ENCODE measurements at places on chromosomes 3 and 15.
A peak's percentile ranks its signal among the peaks of the same experiment; 100 is the strongest.

GRCh38 chr3:164340273-164340672 lies 738.0 kb downstream of the SI start:
- no peak for DNase-seq

DNA sequence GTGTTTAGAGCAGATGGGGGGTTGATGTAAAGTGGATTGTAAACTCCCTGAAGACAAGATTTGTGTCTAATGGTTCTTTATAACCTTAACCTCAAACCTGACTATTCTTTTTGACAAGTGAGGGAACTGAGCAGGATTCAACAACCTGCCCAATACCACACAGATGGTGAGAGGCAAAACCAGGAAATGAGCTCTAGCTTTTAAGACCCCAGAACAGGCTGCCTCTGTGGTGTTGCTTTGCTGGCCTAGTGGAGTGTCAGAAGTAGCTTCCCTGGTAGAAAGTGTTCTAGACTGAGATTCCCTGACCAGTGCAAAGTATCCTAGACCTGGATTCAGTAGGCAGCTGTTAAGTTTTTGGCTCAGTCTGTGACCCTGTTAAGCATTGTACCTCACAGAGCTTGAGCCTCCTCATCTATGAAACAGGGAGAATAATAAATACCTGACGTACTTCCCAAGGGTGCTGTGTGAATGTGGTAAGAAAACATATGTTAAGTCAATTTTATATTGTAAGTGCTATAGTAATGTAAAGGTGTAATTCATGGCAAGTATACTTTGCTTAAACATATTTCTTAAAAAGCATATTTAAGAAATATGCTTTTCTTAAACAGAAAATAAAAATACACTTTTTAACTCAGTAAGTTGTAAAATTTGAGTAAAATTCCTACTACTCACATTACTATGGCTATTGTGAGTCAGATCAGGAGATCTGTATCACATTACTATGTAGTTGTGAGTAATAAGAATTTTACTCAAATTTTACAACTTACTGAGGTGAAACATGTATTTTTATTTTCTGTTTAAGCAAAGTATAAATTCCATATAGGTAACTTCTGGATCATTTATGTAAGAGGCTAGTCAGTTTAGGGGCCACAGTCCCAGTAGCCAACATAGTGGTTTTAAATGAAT lies 8.8 kb downstream of the GPR87 start:
- DNase-seq = no peak

DNA sequence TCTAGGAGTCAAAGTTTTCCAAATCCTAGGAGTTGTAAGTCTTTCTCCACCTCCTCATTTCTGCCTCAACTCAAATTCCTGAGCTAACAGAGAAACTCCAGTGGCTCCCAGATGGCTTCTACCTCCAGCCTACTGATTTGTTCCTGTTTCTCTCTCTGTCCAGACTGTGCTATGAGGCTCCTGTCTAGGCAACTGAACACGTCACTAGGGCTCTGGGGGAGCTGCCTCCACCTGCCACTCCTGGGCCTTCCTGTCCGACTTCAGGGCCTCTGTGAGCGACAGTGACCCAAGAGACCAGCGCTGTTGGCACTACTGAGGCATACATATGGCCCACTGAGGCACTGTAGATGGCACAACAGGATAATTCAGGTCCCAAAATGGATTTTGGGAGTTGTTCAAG lies 71.4 kb downstream of the EXOG start:
- no peak for DNase-seq

DNA sequence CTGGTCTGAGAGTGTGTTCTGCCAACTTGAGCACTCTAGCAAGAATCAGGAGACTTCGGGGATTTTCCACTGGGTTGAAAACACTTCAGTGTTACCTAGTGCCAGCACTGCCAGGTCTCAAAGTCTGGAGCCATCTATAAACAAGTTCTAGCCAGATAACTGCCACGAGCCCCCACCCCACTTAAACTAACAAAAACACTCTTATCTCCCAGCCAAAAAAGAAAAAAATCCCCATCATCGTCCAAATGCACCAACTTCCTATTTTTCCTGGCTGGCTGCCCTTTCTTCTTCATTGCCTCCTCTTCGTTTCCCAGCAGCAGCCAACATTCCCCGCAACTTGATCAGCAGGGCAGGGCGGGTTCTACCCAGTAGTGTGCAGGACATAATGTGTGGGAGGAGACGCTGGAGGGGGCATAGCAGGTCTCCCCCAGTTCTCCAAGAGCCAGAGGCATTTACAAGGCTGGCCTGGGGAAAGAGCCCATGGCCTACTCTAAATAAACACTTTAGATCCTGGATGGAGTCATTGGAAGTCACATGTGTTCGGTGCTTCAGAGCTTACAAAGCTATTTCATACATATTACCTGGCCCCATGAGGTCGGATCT lies 29.5 kb downstream of the C2CD4B start:
- no peak for DNase-seq

- DNase-seq = no peak
Measured at GRCh38 chr3:120272286-120272685, 12.7 kb downstream of the GPR156 start.

- DNase-seq = no peak
Measured at GRCh38 chr15:54576298-54576935, 598.2 kb downstream of the UNC13C start.

- DNase-seq = peak; percentile 87
Measured at GRCh38 chr15:59160880-59161593, 45.6 kb upstream of the LDHAL6B start.

DNA sequence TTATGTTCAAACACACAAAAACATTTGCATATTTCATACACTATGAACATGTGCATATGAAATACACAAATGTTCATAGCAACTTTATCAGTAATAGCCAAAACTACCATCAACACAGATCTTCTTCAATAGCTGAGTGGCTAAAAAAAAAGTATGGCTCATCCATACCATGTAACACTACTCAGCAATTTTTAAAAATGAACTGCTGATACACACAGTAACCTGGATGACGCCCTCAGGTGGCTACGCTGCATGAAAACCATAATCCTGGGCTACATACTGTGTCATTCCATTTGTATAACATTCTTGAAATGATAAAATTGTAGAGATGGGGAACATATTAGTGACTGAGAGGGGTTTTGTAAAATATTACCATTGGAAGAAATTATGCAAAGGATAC lies 243.6 kb downstream of the MAGI1 start:
- no peak for DNase-seq

DNA sequence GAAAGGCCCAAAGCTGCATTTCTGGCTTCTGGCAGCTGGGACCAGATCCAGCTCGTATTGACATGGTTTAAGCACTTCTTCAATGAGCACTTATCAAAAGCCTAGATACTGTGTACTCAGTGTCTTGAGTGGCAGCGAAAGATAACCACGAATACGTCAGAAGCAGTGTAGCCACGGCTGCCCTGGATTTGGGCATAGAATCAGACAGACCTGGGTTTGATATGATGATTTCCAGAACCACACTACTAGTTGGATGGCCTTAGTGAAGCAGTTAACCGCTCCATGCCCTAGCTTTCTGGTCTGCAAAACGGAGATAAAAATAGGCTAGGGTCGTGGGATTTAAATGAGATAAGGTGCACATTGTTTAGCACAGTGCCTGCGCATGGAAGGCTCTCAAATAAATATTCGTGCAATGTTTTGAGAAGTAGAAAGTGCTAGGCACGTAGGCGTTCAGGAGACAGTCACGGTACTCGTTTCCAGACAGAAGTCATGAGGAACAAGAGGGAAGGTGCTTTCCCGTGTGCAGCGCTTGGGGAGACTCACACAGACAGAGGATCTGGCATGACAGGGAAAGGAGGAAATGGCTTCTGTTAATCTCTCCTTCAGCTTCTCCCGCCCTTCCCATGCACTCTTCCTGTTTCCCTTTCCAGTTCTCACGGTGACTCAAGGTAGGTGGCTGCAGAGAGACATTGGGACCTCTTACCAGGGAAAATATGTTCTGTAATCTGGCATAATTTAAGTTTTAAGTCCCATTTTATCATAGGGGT lies 70.3 kb downstream of the CCNL1 start:
- no peak for DNase-seq

DNA sequence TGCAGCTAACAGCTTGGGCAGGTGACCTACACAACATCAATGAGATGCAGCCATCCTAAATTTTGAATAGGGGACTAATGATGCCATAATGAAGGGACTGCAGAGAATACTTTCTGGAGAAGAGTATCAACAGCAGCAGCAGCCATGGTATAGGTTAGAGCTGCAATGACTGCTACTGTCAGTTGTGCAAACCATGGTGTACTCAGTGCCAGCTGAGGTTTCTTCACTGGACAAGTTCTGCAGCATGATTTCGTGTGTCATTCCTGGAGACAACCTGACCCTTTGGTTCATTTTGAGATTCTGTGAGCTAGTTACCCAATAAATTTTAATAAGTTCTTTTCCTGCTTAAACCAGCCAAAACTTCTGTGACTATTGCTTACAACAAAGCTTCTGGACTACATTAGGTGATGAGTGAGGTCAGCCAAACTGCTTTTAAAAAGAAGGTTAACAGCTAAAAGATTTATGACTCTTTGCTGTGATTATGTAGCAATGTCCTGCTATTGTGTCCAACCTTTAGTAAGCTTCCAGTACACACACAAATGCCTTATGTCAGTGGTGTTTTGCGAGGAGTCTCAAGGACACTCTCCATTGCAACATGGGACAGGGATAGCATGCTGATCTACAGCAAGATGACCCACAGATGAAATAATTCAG lies 4.8 kb upstream of the DAZL start:
- no peak for DNase-seq

- no peak for DNase-seq
Measured at GRCh38 chr3:169722724-169723123, 42.1 kb downstream of the TERC start.

GRCh38 chr3:123584284-123584987 lies 417 bp downstream of the HACD2 start:
- peak; percentile 67 for DNase-seq

GRCh38 chr15:28167042-28167441 lies 67.9 kb upstream of the OCA2 start:
- DNase-seq = no peak

- no peak for DNase-seq
Measured at GRCh38 chr3:172379372-172379771, 68.9 kb downstream of the GHSR start.

- no peak for DNase-seq
Measured at GRCh38 chr15:31440754-31441311, 114.2 kb downstream of the KLF13 start.

DNA sequence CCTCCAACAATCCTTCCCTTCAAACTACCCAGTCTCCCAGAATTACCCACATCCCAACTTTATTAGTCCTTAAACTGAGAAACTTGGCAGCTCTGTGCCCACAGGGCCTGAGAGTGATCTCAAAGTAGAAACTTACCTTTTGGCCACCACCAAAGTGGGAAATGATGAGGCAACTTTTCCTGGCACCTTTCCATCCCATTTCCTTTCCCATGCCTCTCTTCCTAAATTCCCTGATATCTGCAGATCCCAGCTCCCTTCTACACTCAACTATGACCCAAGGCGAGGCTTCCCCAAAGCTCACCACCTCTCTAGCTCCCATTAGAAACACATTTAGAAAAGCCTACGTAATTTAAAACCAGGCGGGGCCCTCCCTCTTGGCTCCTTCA lies 271.9 kb downstream of the FOXP1 start:
- DNase-seq = no peak

DNA sequence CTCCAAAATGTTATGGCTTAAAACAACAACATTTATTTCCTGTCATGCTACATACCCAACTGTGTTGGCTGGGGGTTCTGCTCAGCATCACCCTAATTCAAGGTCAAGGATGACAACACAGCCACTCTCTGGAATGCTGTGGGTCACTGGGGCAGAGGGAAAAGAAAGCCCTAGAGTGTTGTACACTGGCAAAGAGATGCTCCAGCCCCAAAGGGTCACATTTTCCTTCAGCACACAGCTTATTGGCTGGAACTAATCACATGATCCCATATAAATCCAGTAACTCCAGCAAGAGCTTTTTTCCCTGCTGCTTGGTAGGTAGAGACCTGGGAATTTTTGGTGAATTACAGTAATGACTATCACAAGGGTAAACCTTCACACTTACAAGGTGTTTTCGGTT lies 1041.4 kb downstream of the NTRK3 start:
- DNase-seq = no peak

- no peak for DNase-seq
Measured at GRCh38 chr3:122784436-122784835, 9.2 kb downstream of the HSPBAP1 start.

- DNase-seq = no peak
Measured at GRCh38 chr3:105032541-105032940, 334.2 kb upstream of the ALCAM start.

DNA sequence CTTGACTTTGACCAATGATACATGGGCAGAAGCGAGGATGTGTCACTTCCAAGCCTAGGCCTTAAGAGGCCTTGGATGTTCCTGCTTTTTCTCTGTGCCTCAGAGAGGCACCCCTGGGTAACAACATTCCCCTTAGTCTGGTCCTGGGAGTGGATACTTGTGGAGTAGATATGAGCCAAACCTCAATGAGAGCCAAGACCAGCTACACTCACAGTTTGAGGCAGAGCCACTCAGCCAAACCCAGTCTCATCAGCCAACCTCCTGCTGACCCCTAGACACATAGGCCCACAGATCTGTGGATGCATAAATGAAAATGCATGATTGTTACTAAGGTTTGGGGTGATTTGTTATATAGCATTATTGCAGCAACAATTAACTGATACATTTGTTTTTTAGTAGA lies 114.2 kb downstream of the ZNF621 start:
- no peak for DNase-seq

DNA sequence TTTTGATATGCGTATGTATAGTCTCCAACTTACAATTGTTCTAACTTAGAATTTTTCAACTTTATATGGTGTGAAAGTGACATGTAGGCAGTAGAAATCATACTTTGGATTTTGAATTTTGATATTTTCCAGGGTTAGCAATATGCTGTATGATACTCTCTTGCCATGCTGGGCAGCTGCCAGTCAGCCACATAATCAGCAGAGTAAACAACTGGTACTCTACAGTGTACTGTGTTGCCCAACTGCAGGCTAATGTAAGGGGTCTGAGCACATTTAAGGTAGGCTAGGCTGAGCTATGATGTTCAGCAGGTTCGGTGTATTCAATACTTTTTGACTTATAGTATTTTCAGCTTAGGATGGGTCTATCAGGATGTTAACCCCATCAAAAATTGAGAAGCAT lies 52.0 kb upstream of the RYK start:
- DNase-seq = no peak

GRCh38 chr3:157237886-157238285 lies 77.9 kb upstream of the CCNL1 start:
- DNase-seq = no peak

- no peak for DNase-seq
Measured at GRCh38 chr15:45664451-45664850, 29.6 kb downstream of the SQOR start.
